ENCODE measurements at places on chromosomes 16 and 17. TPM values are rescaled to one million over a fixed set of nuclear protein-coding genes. Genes with fewer than 3 reads are reported as not detected.

DNA sequence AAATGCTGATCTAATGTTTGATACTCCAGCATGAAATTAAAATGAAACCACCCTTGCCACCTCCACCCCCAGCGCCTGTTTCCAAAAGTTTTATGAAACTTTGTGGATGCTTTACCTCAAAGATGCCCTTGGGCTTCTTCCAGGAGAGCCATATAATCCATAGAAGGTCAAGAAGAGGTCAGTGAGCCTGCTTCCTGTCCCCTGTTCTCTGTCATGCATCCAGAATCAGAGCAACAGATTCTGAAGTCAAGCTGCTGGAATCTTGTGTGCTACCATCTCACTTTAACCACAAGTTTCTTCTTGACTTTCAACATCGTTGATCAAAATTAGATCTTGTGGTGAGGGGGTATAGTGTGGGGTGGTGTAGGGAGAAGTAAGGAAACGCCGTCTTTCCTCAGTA, 8.6 kb downstream of the GOSR2 start:
- no peak for ATAC-seq

DNA sequence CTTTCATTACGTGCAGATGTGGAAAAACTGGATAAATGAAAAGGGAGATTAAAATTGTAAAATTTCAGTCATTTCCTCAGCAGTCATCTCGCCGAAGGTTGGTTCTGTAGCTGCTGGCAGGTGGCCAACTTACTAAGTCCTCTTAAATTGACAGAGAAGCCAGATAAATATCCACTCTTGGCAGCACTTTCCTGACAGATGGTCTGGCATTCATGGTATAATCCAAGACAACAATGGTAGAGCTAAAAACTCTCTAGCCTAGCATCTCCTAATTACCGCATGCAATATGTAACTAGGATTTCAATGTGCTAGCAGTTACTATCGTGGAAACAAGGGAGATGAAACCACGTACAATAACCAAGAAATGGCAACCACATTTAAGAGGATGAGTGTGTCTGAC, 306.3 kb downstream of the CNTNAP4 start:
- no peak for ATAC-seq

- ATAC-seq = no peak
These were observed 35.6 kb downstream of the ANKRD40 start for GRCh38 chr17:50672071-50672470.

DNA sequence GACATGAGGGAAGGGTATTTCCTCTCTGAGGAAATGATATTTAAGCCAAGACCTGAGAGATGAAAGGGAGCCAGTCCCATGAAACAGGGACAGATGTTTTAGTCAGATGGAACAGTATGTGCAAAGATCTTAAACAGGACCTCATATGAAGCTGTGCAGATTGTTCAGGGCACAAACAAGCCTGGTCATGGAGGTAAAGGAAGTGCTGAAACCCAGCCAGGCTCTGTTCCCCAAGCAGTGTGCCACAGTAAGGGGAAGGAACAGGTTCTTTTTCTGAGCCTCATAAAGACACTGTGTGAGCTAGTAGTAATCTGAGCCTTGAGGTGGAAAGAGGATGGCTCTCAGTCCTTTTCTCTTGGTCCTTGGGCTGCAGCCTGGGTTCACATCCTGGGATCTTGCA, 159.9 kb downstream of the ANKFN1 start:
- ATAC-seq = no peak

GRCh38 chr16:62664566-62664965, 628.3 kb upstream of the CDH8 start:
- no peak for ATAC-seq

GRCh38 chr16:27404163-27404823, 2.3 kb downstream of the IL21R start:
- ATAC-seq = no peak

DNA sequence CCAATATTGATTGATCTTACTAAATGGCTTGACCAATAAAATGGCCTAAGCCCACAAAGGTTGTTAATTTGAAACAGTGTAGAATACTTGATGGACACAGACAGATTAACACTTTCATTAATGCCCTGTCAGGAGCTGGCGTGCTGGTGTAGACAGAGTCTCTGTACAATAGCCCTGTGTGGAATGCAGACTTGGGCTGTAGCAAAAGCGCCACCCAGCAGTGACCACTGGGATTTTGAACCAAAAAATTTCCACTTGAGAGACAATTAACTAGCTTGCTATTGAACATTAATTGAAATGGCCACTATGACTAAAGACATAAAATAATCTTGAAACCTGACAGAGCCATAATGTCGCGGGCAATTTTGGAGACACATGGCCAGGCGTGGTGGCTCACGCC, 19.7 kb upstream of the GUCY2D start:
- ATAC-seq = peak; percentile 49

DNA sequence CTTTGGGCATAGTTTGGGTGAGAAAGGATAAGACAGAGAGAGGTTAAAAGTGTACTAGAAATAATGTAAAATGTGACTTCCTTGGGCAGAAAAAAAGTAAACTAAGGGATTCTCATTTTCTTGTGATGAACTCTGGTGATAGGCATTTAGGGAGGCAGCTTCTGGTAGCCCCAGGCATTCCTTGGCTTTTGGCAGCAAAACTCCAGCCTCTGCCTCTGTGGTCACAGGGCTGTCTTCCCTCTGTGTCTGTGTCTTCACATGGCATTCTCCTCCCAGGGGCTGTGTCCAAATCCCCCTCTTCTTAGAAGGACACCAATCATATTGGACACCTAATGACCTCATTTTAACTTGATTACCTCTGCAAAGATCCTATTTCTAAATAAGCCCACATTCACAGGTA, 54.7 kb downstream of the HS3ST3B1 start:
- no peak for ATAC-seq

CPD gene
- 22.4 TPM for total RNA-seq

CD19 gene
- 0.27 TPM for total RNA-seq

MYH8 gene
- not detected for total RNA-seq
